Endodermal cell (in vitro differentiated cells): ENCODE measurements at places on chromosomes 6 and 20. TPM values are rescaled to one million over a fixed set of nuclear protein-coding genes. Genes with fewer than 3 reads are reported as not detected.

Gene SLC22A23
- 12.4 and 13.3 TPM in 2 replicates for total RNA-seq

Gene CASS4
- not detected in 3 replicates for total RNA-seq

Gene CFAP61
- 0.64 and 0.90 TPM in 2 replicates for total RNA-seq

Gene CCN6
- total RNA-seq, result not detected in 3 replicates

Gene ZNF311
- total RNA-seq, result 1.6 and 2.2 TPM in 2 replicates

Gene BHLHE23
- not detected in 2 replicates for total RNA-seq

Gene CST4
- 0.95 and 2.0 TPM in 2 replicates for total RNA-seq

Gene SLC17A9
- 9.7 to 11.7 TPM (median 10.2 TPM) in 3 replicates for total RNA-seq

Gene NANP
- 5.5 to 11.5 TPM (median 10.4 TPM) in 3 replicates for total RNA-seq

Gene TRIM31
- total RNA-seq, result 0.31 TPM in 1 of 3 replicates, not detected in the others

Gene MLN
- total RNA-seq, result not detected in 3 replicates

Gene ETV7
- 0.21 to 0.49 TPM (median 0.42 TPM) in 3 replicates for total RNA-seq

Gene CLVS2
- 35.5 and 38.9 TPM in 2 replicates for total RNA-seq

Gene POPDC3
- total RNA-seq, result 5.4 and 6.4 TPM in 2 replicates

Gene JAG1
- 2.1 to 7.8 TPM (median 6.8 TPM) in 3 replicates for total RNA-seq

Gene SERINC1
- 79.1 to 130 TPM (median 82.3 TPM) in 3 replicates for total RNA-seq

Gene RAET1L
- total RNA-seq, result not detected in 3 replicates

Gene HLA-G
- total RNA-seq, result 0.58 to 1.3 TPM (median 1.1 TPM) in 3 replicates

Gene PAK5
- 0.32 and 0.42 TPM in 2 replicates for total RNA-seq

Gene DOK5
- 3.1 to 4.6 TPM (median 3.1 TPM) in 3 replicates for total RNA-seq

Gene CEP85L
- 4.6 and 6.7 TPM in 2 replicates for total RNA-seq

Gene SCRT2
- not detected in 2 replicates for total RNA-seq

Gene SLC35D3
- 0.15 TPM in 1 of 3 replicates, not detected in the others for total RNA-seq

Gene RBPJL
- total RNA-seq, result not detected in 3 replicates

Gene RBCK1
- total RNA-seq, result 61.7 to 73.1 TPM (median 72.0 TPM) in 3 replicates

Gene KCNQ2
- total RNA-seq, result 61.8 to 72.1 TPM (median 62.8 TPM) in 3 replicates

Gene IL17F
- total RNA-seq, result not detected in 3 replicates

Gene PNPLA1
- not detected in 3 replicates for total RNA-seq

Gene HLA-DRA
- total RNA-seq, result 0.27 TPM in 1 of 3 replicates, not detected in the others

Gene PAX1
- not detected in 2 replicates for total RNA-seq

Gene MUC21
- not detected in 2 replicates for total RNA-seq

Gene SAMD10
- total RNA-seq, result 3.2 to 7.2 TPM (median 5.6 TPM) in 3 replicates
